Right ventricle myocardium superior (tissue), 1 donor: ENCODE measurements at places on chromosomes 13 and 19.

- peak; percentile 72 for DNase-seq
These were observed 16.3 kb downstream of the CILP2 start for GRCh38 chr19:19554074-19555023.

- no peak for DNase-seq
These were observed 189.7 kb downstream of the ENOX1 start for GRCh38 chr13:43596924-43597598.

DNA sequence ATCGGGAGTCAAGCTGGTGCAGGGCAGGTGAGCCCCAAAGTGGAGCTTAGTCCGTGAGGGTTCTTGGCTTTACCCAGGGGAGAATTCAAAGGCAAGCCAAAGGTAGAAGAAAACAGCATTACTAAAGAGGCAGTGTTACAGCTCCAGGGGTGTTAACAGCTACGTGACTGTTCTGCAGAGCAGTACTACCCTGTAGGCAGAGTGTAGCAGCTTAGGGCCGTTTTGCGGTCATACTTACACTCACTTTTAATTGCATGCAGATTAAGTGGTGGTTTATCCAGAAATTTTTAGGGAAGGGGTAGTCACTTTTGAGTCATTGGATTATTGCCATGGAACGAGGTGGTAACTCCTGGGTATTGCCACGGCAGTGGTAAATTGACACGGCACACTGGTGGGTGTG, 482.2 kb downstream of the SLITRK5 start:
- no peak for DNase-seq

GRCh38 chr19:17240062-17240752, 5.5 kb downstream of the NR2F6 start:
- no peak for DNase-seq

DNA sequence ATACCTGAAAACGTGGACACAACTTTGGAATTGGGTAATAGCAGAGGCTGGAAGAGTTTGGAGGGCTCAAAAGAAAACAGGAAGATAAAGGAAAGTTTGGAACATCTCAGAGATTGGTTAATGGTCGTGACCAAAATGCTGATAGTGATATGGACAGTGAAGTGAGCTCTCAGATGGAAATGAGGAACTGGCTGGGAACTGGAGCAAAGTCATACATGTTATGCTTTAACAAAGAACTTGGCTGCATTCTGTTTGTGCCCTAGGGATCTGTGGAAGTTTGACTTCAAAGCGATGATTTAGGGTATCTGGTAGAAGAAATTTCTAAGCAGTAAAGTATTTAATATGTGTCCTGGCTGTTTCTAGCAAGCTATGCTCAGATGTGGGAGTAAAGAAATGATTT, 136.2 kb downstream of the DNAJC3 start:
- DNase-seq, result no peak

DNA sequence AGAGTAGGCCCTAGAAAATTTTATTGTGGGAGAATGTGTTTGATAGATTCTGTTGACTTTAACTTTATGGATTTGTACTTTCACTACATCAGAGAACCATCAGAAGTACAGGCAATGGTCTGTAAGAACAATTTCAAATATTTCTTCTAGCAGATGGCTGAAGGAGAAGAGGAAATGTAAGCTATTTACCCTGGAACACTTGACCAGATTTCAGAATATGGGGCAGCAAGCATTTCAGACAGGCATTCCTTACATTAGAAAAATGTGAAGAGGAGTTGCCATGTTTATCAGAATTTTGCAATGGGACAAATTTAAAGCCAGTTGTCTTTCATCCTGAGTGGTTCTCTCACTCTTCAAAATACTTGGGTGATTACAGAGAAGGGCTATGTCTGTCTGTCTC, 7.5 kb downstream of the FRY start:
- DNase-seq, result no peak

DNA sequence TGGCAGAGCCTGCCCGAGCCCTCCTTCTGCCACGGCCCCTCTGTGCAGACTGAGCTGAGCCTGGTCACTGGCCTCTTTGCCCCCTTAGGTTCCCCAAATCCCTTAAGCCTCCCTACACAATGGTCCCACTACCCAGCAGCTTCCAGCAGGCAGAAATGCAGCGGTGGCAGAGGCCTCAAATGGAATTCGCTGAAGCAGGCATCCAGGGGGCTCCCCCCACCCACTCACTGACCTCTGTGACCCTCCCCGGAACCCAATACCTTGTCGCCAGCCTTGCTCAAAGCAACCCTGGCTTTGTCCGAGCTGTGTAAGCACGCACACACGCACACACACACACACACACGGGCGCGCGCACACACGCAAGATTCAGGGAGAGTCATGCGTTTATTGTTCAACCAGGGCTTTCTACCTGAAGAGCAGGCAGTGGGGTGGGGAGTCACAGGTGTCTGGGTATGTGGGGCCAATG, at the start of gene LIM2:
LIM2 (minus strand) TSS at position 51 of the 466 bp plus-strand sequence. CDS start 531 bp downstream, outside the sequence.
- DNase-seq, result no peak

- DNase-seq, result no peak
These were observed 1.2 kb downstream of the C2CD4C start for GRCh38 chr19:407511-408440.

DNA sequence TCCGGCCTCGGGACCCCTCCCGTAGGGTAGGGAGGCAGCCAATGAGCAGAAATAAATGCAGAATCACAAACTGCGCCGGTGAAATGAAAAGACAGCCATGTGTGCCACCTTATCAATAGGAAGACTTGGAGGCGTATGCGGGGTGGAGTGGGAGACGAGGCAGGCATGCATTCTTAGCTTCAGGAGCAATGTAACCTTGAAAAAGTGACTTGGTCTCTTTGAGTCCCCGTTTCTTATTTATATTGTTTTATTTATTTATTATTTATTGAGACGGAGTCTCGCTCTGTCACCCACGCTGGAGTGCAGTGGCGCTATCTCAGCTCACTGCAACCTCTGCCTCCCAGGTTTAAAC, 16.0 kb downstream of the SSC5D start:
- DNase-seq, result no peak

- DNase-seq, result no peak
These were observed 65.5 kb downstream of the TBC1D4 start for GRCh38 chr13:75416327-75417011.

GRCh38 chr13:40589285-40590109, 76.9 kb downstream of the FOXO1 start:
- peak; percentile 47 for DNase-seq

- no peak for DNase-seq
These were observed 59.7 kb downstream of the NAA16 start for GRCh38 chr13:41370736-41371135.
